Activated CD8-positive, alpha-beta memory T cell treated with anti-CD3 and anti-CD28 coated beads for 24 hours (primary cell): ENCODE measurements at places on chromosomes 3 and 15.

GRCh38 chr3:33360136-33360825 lies 79.9 kb downstream of the UBP1 start:
- no peak for DNase-seq

DNA sequence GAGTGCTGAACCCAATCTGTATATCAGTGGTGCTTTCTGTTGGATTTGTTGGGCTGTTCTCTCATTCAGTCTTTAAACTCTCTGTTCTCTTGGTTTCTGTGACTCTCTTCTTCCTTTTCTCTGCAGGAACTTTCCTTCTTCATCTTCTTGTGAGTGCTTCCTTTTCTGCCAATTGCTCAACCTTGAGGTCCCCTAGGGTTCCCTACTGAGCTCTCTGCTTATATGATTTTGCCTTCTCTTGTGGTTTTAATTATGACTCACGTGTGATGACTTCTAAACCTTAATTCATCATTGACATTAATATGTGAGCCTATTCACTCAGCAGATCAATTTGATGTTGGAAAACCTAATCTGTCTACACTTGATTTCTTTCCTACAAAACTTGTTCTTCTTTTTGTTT lies 39.4 kb downstream of the MOBP start:
- DNase-seq: no peak

DNA sequence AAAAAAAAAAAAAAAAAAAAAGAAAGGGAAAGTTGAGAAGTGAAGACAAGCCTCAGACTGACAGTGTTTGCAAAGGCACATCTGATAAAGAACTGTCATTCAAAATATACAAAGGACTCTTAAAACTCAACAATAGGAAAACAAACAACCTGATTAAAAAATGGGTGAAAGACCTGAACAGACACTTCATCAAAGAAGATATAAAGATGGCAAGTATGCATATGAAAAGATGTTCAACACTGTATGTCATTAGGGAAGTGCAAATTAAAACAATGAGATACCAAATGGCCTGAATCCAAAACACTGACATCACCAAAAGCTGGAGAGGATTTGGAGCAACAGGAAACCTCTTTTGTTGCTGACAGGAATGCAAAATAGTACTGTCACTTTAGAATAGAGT lies 48.6 kb downstream of the MCCC1 start:
- DNase-seq: no peak

DNA sequence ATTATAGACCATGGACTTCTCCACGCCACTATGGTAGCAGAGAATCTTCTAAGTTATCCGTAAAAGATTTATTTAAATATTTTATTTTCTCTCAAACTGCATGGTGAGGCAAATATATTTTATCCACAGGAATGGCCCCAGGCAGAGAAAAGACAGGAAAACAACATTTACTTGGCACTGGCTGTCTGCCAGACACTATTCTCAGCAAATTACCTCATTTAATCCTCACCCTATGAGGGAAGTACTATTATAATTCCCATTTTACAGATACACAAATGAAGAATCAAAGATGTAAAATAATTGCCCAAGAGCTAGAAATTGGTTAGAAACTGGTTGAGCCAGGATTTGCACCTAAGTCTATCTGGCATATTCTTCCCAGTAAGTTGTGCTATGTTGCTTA lies 361.4 kb upstream of the IL12A start:
- no peak for DNase-seq

DNA sequence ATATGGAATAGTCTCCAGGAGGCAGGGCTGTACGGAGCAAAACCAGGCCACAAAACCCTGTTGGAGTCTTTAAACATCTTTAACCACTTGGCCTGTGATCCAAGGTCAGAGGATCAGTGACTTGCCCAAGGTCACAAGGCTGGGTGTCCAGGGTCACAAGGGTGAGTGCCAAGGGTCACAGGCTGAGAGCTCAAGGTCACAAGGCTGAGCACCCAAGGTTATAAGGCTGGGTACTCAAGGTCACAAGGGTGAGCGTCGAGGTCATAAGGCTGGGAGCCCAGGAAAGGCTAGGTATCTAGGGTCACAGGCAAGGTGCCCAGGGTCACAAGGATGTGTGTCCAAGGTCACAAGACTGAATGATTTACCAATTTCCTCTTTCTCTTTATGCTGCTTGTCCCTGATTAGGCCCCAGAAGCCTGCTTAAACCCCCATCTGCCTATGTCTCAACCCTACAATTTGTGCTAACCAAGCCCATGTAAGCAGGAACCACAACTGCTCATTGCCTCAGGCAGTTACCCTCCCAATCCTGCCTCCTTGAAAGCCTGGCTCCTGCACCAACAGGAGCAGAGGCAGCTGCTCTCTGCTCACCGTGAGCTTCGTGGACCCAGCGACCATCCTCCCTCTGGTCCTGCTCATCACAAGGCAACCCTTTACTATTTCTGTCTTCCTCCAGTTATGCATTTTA lies 51.5 kb downstream of the MGLL start:
- DNase-seq: no peak

DNA sequence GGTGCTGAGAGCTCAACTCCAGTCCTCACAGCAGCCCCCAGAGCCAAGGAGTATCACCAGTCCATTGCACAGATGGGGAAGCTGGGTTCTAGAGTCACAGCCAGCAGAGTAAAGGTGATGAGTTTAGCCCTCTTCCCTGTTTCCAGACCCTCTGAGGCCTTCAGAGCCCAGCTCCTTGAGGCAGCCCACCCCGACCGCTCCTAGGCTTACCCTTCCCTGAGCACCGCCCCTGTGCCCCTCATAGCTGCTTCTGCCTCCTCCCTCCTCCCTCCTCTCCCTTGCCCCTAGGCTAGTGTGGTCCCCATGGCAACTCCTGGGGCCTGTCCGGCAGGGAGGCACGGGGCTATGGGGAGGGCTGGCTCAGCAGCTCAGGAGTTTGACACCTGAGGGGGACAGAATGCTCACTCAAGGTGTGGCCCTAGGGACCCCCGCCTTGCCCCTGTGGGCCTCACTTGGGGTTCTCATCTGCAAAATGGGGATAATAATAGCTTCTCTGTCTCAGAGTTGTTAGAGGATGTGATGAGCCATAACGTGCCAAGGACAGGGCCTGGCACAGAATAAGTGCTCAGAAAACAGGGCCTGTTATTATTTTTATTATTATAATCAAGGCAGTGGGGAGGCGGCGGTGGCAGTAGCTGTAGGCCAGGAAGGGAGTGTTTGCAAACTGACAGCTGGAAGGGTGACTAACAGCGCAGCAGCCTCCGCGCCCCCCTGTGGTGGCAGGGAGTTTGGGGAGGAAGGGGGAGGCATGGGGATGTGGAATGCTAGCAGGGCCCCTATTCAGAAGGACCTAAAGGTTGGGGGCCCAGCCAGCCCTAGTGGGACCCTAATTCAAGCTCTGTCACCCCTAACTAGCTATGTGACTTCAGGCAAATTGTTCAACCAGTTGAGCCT lies 11.5 kb downstream of the CSK start:
- peak; percentile 85 for DNase-seq

GRCh38 chr3:49006408-49007067 lies 653 bp upstream of the WDR6 start:
- no peak for DNase-seq

DNA sequence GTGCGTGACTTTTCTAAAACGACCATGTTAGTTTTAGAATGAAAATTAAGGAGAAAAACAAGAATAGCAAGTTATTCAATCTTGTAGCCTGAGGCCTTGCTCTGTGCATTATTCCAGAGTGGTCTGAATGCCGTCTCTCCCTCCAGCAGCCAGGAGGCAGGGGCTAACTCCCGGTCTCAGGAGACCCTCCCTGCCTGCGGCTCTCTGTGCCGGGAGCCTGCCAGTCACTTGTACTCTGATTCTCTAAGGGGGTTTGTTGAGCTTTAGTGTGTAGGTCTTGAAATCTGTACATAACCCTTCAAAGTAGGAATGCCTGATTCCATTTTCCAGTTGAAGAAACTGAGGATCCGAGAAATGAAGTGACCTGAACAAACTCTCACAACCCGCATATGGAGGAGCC lies 97.3 kb downstream of the ARNT2 start:
- no peak for DNase-seq

- no peak for DNase-seq
Observed at GRCh38 chr3:52315977-52316764, at the start of gene DNAH1. TSS of gene DNAH1 (plus strand) at chr3:52316319. CDS start at chr3:52322443, 6,124 bp downstream.
